Caco-2 (cell line): ENCODE measurements at places on chromosomes 13 and 19. TPM values are rescaled to one million over a fixed set of nuclear protein-coding genes. Genes with fewer than 3 reads are reported as not detected.
A peak's percentile ranks its signal among the peaks of the same experiment; 100 is the strongest.

DNA sequence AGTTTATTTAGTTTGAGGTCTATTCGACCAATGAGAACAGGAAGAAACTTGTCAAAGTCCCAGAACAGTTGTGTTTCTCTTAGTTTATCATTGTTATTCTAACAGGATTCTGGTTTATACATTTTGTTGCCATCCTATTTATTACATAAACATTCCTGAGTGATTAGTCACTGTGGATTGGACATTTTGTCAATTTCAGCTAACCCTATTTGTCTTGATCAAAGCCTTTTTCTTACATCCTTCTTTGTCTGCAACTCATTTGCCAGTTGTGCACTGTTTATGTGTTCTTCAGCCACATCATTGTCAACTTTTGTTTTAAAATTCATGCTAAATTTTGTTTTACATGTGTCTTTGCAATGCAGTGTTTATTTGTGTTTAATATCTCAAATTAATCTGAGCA, 886.0 kb upstream of the SLC10A2 start:
- no peaks in the 10 kb centered on the region for H3K4me1 ChIP-seq
- DNase-seq, result no peak
- H3K27me3 ChIP-seq, result no peaks in the 10 kb centered on the region
- no peak overlapping the region for H3K4me3 ChIP-seq

DNA sequence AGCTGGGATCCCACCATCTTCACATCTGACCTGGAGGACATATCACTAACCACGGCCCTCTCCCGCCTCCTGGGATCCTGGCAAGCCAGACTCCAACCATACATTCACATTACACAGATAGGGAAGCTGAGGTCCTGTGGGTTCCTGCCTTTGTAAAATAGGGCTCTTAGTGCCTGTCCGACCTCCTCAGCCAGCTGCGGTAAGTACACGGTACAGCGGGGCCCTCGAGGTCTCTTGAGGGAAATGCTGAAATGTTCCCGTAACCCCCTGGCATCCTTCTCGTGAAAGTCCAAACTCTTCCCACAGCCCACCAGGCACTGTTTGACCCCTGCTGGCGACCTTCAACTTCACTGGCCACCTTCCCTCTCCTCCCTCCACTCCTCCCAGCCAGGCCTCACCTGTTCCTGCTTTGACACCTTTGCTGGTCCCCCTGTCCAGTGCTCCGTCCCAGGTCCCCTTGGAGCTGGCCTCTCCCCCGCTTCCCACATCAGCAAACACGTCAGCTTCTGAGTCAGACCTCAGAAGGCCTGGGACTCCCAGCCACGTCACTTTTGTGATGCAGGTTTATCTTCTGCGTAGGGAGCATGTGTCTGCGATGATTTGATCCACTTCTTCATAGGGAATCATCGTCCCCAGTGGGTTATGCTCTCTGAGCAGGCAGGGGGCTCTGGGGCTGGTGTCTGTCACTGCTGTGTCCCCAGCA, 8.8 kb upstream of the GNG7 start:
- DNase-seq, result no peak
- H3K27me3 ChIP-seq, result no peaks in the 10 kb centered on the region
- no peaks in the 10 kb centered on the region for H3K4me1 ChIP-seq
- H3K36me3 ChIP-seq, result no peaks in the 10 kb centered on the region
- H3K27ac ChIP-seq, result no peak overlapping the region

GRCh38 chr13:110443622-110444225, 117.8 kb downstream of the RAB20 start:
- H3K27me3 ChIP-seq, result no peaks in the 10 kb centered on the region
- peaks cover 62% of the 10 kb centered on the region for H3K4me1 ChIP-seq
- no peaks in the 10 kb centered on the region for H3K36me3 ChIP-seq
- peak overlapping the region; percentile 17 for H3K27ac ChIP-seq

GRCh38 chr19:29098863-29099481, 114.0 kb downstream of the UQCRFS1 start:
- no peak for DNase-seq
- no peaks in the 10 kb centered on the region for H3K4me1 ChIP-seq
- no peak overlapping the region for H3K27ac ChIP-seq
- no peaks in the 10 kb centered on the region for H3K27me3 ChIP-seq
- no peak overlapping the region for H3K4me3 ChIP-seq

- no peak for DNase-seq
- H3K27me3 ChIP-seq, result no peaks in the 10 kb centered on the region
- no peak overlapping the region for H3K4me3 ChIP-seq
Observed at GRCh38 chr13:63625869-63626268, 2210.2 kb upstream of the PCDH20 start.

GRCh38 chr13:43000676-43001075, 8.6 kb upstream of the EPSTI1 start:
- no peaks in the 10 kb centered on the region for H3K27me3 ChIP-seq
- H3K4me1 ChIP-seq, result peaks cover 53% of the 10 kb centered on the region
- no peaks in the 10 kb centered on the region for H3K36me3 ChIP-seq
- no peak for DNase-seq
- no peak overlapping the region for H3K27ac ChIP-seq
- no peak overlapping the region for H3K4me3 ChIP-seq

DNA sequence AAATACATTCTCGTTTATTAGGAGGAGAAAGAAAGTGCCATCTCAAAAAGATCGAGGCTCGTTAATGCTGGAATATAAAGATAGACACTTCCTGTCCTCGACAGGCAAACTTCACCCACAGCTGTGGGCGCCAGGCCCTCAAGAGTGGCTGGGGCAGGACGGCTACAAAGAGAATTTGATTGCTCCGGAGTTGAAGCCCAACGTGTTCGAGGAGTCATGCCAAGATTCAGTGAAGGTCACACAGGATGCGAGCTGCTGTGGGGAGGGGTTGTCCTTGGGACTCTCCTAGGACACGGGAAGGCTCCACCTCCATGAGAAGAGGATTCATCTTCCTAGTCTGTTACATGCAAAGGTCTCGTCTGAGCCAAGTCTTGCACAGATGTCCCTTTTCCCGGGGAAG, 16.3 kb upstream of the PTPRS start:
- H3K36me3 ChIP-seq, result no peaks in the 10 kb centered on the region
- no peak overlapping the region for H3K4me3 ChIP-seq
- H3K27me3 ChIP-seq, result no peaks in the 10 kb centered on the region
- DNase-seq, result no peak

- H3K27me3 ChIP-seq, result no peaks in the 10 kb centered on the region
- DNase-seq, result no peak
- peaks cover 2% of the 10 kb centered on the region; the same call in 1 of the 2 replicates for H3K36me3 ChIP-seq
- H3K27ac ChIP-seq, result no peak overlapping the region
- H3K4me1 ChIP-seq, result no peaks in the 10 kb centered on the region
Observed at GRCh38 chr13:72853000-72853399, 71.1 kb downstream of the PIBF1 start.

DNA sequence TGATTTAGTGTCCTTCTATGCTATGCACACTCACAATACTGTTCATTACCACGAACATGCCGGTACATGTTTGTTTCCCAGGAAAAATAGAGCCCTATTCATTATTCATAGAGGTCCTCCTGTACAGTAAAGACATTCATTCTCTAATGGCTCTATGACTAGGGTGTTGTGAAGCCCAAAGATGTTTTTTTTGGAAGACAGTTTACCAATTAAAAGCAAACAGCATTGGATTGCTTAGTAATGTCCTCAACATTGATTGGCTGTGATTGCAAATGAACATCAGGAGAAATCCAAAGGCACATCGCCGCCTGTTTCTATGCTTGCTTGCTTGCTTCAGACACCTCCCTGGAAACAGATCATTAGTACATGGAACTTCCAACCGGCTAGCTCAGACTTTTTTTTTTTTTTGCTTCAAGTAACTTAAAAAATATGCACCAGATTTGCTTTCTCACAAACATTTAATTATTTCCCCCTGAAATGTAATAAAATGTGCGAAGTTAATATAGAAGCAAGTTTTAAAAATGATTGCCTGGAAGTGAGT, 8.8 kb upstream of the GPC6 start:
- H3K27me3 ChIP-seq, result no peaks in the 10 kb centered on the region
- H3K36me3 ChIP-seq, result no peaks in the 10 kb centered on the region
- H3K4me3 ChIP-seq, result no peak overlapping the region

DNA sequence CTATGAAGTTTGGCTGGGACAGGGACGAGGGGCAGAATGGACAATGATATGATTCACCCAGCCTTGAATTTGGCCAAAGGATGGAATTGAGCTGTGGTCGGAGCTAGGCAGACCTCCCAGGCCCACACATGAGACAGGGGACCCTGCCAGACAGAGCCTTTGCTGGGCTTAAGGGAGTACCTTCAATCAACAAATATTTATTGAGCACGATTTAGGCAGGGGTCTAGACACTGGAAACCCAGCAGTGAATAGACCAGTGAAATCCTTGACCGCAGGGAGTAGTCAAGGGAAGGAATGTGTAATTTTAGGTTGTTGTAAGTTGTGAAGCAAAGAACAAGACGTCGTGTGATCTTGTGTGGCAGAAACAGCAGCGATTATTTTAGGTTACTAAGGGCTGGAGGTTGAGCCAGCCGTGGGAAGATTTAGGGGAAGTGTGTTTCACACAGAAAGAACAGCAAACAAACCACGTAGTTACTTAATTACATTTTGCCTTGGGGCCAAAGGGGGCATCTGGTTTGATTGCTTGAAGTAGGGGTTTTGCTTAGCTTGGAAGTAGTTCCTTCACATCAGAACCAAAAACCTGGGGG, 16.9 kb upstream of the AP1M2 start:
- no peak overlapping the region for H3K27ac ChIP-seq
- no peak overlapping the region for H3K4me3 ChIP-seq
- H3K4me1 ChIP-seq, result no peaks in the 10 kb centered on the region
- no peak for DNase-seq
- no peaks in the 10 kb centered on the region for H3K27me3 ChIP-seq
- H3K36me3 ChIP-seq, result no peaks in the 10 kb centered on the region

DNA sequence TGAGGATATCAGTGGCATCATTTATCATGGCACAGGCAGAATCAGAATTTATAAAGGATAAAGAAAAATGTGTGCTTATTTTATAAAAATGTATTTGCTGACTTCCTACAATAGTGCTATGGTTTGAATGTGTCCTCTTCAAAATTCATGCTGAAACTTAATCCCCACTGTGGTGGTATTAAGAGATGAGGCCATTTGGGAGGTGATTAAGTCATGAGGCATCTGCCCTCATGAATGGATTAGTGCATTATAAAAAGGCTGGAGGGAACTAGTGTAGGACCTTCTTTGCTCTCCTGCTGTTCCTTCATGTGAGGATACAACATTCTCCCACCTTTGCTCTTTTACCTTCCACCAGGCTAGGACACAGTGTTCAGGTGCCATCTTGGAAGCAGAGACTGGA, 212.8 kb downstream of the RFC3 start:
- DNase-seq, result no peak
- no peaks in the 10 kb centered on the region for H3K27me3 ChIP-seq
- H3K4me3 ChIP-seq, result no peak overlapping the region
- no peak overlapping the region for H3K27ac ChIP-seq

DNA sequence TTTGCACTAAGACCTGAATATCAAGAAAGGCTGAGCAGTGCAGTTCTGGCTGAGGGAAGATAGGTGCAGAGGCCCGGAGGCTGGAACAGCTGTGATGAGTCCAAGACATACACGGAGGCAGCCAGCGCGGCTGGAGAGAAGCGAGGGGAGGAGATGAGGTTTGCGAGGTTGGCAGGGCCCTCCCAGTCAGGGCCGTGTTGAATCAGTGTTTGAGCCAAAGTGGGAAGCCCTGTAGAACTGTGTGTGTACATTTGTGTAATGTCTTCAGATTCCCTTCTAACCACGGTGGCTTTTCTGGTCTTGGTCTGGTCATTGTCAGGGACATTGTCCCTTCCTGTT, 34.9 kb downstream of the PAK4 start:
- peaks cover 3% of the 10 kb centered on the region for H3K36me3 ChIP-seq
- no peak overlapping the region for H3K27ac ChIP-seq
- H3K4me1 ChIP-seq, result peaks cover 46% of the 10 kb centered on the region
- H3K4me3 ChIP-seq, result no peak overlapping the region

- no peak overlapping the region for H3K4me3 ChIP-seq
- no peak for DNase-seq
- no peaks in the 10 kb centered on the region for H3K36me3 ChIP-seq
Observed at GRCh38 chr13:105778196-105778595, 757.3 kb downstream of the EFNB2 start.

DNA sequence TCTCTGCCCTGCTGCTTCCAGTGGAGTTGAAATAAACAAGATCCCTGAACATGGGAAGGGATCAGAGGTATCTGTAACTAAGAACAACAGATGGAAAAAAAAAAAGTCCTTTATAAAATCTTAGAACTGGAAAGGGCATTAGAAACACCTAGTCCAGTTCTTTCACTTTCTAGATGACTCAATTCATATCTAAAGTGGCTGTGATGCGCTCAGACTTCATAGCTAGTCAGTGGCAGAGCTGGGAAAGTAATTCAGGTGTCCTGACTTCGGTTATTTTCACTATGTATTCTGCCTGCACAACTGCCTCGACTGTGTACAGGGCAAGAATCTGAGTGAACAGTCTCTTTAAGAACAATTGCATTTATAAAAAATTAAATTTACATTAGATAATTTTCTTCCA, 151.8 kb upstream of the TMTC4 start:
- H3K36me3 ChIP-seq, result no peaks in the 10 kb centered on the region
- H3K4me1 ChIP-seq, result no peaks in the 10 kb centered on the region
- no peak for DNase-seq
- no peak overlapping the region for H3K4me3 ChIP-seq
- no peaks in the 10 kb centered on the region for H3K27me3 ChIP-seq

- DNase-seq, result peak; percentile 85
- H3K4me3 ChIP-seq, result no peak overlapping the region
- H3K27ac ChIP-seq, result peak overlapping the region; percentile 78
- peaks cover 1% of the 10 kb centered on the region; the same call in 1 of the 2 replicates for H3K36me3 ChIP-seq
- H3K4me1 ChIP-seq, result peaks cover 24% of the 10 kb centered on the region
Observed at GRCh38 chr13:50244713-50245574, 229.7 kb downstream of the KCNRG start.

DNA sequence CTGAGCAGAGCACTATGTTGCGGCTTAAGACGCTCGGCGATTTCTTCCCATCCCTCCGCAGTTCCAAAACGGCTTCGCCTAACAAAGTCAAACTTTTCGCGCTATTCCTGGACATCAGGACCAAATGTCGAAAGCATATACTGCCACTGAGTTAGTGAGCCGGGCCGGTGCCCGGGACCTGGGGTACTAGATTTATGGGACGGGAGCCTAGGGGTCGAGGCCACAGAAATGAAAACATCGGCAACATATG, 699 bp downstream of the RCBTB2 start:
- DNase-seq, result no peak
- no peaks in the 10 kb centered on the region for H3K27me3 ChIP-seq
- no peaks in the 10 kb centered on the region for H3K36me3 ChIP-seq
- H3K27ac ChIP-seq, result peak overlapping the region; percentile 89
- peak overlapping the region; percentile 97 for H3K4me3 ChIP-seq

- no peaks in the 10 kb centered on the region for H3K27me3 ChIP-seq
- H3K4me1 ChIP-seq, result no peaks in the 10 kb centered on the region
- no peak for DNase-seq
Observed at GRCh38 chr19:32018014-32018413, 327.4 kb upstream of the ZNF507 start.

Gene CYP2B6
- 0.32 and 0.37 TPM in 2 replicates for total RNA-seq

Gene ZNF627
- total RNA-seq, result 8.1 and 9.0 TPM in 2 replicates

Gene KLF2
- 0.77 and 1.2 TPM in 2 replicates for total RNA-seq

Gene METTL21C
- not detected in 2 replicates for total RNA-seq

Gene WDR88
- 0.20 and 0.37 TPM in 2 replicates for total RNA-seq

Gene SYNE4
- total RNA-seq, result 42.5 and 48.5 TPM in 2 replicates

Gene SLITRK6
- 0.23 and 0.61 TPM in 2 replicates for total RNA-seq

Gene CEACAM16
- total RNA-seq, result not detected in 2 replicates

Gene MYO1F
- total RNA-seq, result 0.23 and 0.25 TPM in 2 replicates

Gene SYCN
- not detected in 2 replicates for total RNA-seq

Gene STOML3
- total RNA-seq, result 0.16 and 0.43 TPM in 2 replicates

Gene FGF22
- total RNA-seq, result 0.68 TPM in 1 of 2 replicates, not detected in the other

Gene CYP4F2
- total RNA-seq, result not detected in 2 replicates

Gene ELL
- total RNA-seq, result 11.2 and 12.1 TPM in 2 replicates

Gene TMEM205
- total RNA-seq, result 68.3 and 76.1 TPM in 2 replicates

Gene KCNN1
- not detected in 2 replicates for total RNA-seq

Gene SIAH3
- not detected in 2 replicates for total RNA-seq

Gene SYDE1
- 4.0 and 4.4 TPM in 2 replicates for total RNA-seq

Gene ZNF837
- 2.2 and 2.3 TPM in 2 replicates for total RNA-seq

Gene ADPRHL1
- total RNA-seq, result 4.9 and 5.8 TPM in 2 replicates

Gene SOX21
- total RNA-seq, result 0.14 TPM in 1 of 2 replicates, not detected in the other

Gene SKA3
- total RNA-seq, result 33.3 and 37.5 TPM in 2 replicates

Gene ZNF829
- total RNA-seq, result not detected in 2 replicates
